ENCODE measurements at places on chromosomes 6 and 20.

DNA sequence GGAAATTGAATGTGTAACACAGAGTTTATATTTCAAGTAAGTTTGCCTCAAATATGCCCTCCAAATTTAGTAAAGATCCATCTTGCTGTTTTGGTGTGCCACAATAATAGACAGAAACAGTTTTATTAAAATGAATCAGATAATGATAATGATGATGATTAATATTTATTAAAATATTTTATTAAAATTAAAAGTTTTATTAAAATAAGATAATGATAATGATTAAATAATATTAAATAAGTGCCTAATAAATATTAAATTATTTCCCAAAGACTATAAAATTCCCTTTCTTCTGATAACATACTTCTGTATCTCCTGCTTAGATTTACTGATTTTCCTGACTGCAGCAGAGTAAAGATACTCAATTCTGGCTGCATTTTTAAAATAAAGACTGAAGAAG is 134.5 kb downstream of the PRDM13 start:
- DNase-seq, result no peak

- DNase-seq, result peak; percentile 38
Measured at GRCh38 chr20:16517946-16518783, 55.1 kb downstream of the KIF16B start.

DNA sequence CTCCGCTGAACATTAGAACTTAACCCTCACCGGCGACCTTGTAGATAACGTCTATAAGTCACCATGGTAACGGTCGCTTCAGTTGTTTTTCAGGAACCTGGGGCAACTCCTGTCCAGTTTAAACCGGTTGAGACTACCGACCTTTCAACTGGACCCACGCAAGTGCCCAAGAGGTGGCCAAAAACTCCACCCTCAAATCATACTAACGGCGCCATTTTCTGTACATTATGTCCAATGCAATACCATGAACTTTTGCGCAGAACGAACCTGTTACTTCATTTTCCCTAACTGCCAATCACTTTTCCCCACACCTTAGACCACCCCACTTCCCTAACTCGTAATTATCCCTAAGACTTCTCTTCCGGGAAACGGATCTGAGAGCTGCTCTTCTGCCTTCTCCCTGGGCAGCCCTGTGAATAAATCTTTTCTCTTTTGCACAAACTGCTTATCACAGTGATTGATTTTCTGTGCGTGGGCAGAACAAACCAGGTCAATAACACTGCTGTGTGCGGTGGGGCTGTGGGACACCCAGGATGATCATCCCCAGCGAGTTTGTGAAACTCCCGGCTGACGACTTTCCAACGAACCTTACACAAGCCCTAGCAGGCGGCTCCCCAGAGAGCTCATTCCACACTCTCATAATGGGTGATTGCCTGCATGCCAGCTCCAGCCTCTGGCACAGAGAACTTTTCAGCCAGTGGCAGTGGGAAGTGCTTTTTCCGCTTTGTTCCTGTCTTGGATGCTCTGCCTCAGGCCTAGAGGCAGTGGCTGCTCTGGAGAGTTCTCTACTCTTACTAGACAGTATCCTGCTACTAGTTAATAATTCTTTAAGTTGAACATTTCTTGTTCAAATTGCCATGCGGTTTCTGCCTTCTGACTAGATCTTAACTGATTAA is 28.6 kb downstream of the GPX5 start:
- DNase-seq, result peak; percentile 11

DNA sequence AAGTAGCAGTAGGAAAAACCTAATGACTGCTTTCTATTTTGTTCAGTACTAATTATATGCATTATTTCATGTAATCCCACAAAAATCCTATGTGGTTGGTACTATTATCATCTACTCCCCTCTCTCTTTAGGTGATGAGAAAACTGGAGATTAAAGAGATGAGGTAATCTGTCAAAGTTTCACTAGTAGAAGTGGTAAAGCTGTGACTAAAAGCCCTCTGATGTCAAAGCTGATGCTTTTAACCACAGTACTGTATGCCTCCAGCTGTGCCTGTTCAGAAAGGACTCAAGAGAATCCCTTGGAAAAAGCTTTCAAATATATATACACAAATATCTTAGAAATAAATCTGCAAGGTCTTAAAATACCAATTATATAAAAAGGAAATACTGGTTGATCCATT is 38.0 kb downstream of the PHIP start:
- DNase-seq, result no peak

DNA sequence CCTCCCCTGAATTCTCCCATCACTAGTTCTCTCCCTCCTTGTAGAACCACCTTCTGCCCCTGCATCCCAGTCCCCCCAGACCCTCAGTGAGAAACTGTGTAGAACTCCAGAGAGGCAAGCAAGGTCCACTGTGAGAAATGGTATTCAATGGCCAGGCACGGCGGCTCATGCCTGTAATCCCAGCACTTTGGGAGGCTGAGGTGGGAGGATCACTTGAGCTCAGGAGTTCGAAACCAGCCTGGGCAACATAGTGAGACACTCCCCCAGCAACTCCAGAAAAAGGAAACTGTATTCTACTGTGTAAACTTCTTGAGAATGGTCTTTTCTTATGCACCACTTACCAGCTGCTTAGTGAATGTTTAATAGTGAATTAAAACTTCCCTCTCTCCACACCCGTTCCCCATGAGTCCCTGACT is 8.2 kb upstream of the CD83 start:
- no peak for DNase-seq

Data from ACHN (cell line).